ENCODE measurements at places on chromosomes 12 and 14.

DNA sequence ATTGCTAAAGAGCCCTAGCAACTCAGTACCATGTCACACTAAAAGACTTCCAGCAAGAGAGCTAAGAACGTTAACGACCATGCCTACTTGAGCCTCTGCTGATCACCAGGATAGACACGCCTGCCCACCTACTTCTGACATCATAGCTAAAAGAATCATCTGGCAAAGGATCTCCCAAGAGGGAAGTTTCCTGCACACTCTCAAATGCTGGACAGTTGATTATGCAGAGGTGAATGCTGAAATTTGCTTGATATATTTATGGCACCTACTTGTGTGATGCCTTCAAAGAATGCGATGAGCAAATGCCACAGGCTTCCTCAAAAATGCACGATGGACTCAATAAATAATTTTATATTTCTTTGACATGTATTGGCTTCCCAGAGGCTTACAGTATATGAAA lies 113.6 kb downstream of the GALC start:
- DNase-seq, result no peak

GRCh38 chr12:34347367-34347766 lies 325.1 kb downstream of the ALG10 start:
- no peak for DNase-seq

- DNase-seq, result no peak
These were observed 150.4 kb downstream of the PPM1H start for GRCh38 chr12:62784576-62784975.

- peak; percentile 78 for DNase-seq
These were observed 130.3 kb upstream of the FUT8 start for GRCh38 chr14:65281991-65282895.

DNA sequence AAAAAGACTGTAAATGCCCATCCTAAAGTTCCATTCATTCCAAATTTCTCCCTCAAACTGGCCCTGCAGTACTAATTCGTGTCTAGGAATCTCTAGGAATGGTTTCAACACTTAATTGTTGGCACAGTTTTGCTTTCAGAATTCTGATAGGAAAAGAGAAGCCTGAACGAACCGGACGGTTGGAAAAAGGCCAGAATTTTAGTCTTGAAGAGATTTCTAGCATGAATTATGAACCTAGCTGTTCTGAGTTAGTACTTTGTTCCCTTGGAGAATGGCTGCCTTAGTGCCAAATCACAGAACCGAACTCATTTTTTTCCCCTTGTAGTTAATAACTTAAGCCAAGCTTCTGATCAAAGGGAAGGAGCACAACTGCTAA lies 262.6 kb downstream of the ADAMTS20 start:
- peak; percentile 11 for DNase-seq

DNA sequence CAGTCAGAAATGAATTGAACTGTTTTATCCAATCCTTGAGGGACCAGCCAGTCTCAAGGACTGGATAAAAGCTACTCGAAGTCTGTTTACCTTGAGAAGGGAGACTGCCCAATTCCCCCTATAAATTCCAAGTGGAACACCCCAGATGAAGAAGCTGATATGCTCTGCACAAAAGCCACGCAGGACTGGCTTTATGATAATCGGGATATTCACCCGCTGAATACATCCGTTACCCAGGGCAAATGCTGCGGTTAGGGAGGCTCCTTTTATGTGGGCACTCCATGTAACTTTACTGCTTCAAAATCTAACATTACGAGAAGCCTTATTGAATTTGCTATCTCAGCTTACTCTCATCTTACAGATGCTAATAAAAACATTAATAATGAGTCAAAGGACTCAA lies 119.1 kb downstream of the DENND5B start:
- DNase-seq, result no peak

DNA sequence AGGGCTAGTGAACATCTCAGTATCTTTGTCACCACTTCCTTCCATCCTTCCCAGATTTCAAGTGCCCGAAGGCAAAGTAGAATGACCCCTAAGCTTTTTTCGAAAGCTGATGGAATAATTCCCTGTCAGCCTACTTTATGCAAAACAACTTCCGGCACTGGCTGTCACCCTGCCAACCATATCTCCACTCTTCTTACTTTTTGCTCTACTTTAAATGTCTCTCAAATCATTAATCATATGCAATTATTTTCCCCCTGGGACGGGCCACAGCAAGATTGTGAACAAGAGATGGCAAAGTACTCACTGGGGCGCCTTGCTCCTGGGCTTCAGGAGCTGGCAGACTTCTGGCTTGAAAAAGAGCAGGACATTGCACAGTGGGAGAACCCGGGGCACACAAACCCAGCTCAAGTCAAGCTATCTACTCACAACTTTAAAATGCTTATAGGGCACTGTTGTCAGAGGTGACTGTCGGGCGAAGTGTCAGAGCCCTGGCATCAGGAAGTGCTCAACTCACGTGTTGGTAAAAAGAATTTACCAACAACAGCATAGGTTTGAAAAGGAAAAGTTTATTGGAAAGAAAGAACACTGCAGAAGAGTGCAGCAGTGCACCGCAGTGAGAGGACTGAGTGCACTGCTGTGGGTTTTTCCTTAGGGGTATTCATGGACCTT lies 373.5 kb downstream of the PAWR start:
- no peak for DNase-seq

DNA sequence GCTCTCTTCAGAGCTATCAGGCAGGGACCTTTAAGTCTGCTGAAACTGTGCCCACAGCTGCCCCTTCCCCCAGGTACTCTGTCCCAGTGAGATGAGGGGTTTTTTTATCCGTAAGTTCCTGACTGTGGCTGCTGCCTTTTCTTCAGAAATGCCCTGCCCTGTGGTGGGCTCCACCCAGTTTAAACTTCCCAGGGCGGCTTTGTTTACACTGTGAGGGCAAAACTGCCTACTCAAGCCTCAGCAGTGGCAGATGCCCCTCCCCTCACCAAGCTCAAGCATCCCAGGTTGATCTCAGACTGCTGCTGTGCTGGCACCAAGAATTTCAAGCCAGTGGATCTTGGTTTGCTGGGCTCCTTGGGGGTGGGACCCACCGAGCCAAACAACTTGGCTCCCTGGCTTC lies 46.9 kb upstream of the SLC16A7 start:
- no peak for DNase-seq

DNA sequence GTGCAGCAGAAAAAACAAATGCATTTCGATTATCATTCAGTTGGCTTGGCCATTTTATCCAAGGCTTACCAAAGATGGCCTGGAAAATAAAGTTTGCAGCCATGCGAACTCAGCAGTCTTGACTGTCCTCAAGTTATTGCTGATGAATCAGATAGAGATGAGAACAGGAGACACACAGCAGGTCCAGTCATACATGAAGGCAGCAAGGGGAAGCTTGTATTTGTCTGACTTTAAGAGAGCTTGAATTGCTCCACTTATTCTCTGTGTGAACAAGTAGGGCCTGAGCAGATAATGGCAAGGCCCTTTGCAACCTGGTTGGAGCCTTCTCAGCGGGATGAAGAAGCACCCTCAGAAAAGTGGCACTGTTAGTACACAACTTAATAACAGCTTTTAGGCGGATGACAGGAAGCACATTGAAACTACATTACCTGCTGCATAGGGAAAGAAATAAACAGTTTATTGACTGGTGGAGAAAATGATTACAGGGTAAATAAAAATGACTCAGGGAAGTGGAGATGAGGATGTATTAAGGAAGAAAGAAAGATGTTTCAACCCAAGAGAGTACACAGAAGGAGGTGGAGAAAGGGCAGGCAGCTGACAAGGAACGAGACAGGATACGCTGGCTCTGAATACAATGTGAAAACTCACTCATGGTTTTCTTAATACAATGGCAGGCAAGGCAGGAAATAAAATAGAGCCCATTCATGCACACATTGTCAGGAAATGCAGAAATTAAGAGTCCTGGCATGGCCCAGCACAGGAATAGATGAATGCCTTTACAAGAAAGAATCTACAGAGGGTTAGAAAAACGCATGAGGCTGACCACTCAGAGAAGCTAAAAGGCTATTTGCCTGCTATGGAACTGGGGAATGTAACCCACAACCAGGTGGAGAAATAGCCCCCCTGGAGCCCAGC lies 128.4 kb downstream of the GALC start:
- no peak for DNase-seq

DNA sequence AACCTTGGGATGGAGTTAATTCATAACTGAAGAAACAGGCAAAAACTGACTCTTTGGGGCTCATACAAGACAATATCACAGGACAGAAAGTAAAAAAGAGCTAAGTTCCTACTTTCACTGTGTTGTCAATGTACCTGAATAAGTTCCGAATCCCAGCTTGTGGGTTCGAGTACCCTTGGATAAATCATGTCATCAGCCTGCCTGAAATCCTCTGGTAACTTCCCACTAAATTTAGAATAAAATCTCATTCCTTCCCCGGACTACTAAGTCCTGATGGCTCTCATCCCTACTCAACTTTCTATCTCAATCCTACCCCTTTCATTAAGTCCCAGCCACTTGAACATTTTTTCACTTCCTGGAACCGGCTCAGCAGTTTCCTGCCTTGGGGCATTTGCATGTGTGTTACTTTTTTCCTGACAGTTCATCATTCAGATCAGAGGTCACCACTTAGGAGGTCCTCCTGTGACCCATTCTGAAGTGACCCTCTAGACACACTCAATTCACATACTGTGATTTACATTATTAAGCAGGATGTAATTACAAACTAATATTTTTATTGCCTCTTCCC lies 12.7 kb downstream of the ERP29 start:
- DNase-seq, result no peak

GRCh38 chr12:23096321-23096720 lies 471.4 kb downstream of the ETNK1 start:
- DNase-seq, result no peak

- DNase-seq, result no peak
These were observed 60.4 kb downstream of the KITLG start for GRCh38 chr12:88519802-88520435.

DNA sequence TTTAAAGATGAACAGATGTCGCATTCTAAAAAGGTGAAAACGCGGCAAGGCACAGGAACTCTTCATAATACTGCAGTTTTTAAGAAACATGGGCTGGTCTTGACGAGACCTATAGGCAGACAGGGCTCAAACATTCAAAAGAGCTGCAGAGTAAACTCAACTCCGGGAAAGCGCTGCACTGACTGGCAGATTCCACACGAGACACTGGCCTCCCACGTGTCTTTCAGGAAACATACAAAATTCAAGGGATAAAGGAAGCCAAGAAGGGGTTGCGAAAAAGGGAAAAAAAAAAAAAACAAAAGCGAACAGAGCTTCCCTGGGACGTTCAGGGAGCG lies 614 bp upstream of the ARF6 start:
- DNase-seq, result no peak

DNA sequence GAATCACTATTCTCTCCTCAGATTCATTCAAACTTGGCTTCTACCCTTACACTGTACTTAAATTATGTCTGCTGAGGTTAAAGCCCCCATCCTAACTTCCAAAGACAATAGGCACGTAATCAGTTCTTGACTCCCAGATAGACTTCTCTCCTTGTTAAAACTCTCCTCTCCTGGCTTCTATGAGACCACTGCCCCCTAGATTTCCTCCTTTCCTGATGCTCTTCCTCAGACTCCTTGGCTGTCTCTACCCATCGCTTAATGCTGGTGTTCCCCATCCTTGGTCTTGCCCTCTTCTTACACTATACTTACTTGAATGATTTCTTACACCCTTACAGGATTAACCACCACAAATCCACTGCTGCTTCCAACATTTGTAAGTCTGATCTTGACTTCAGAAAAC lies 32.8 kb downstream of the TC2N start:
- DNase-seq, result no peak

- no peak for DNase-seq
These were observed 12.1 kb upstream of the SCARB1 start for GRCh38 chr12:124875803-124876132.

- DNase-seq, result peak; percentile 50
These were observed 7.0 kb downstream of the RTL1 start for GRCh38 chr14:100896369-100897060.

- DNase-seq, result no peak
These were observed 141.0 kb downstream of the ZFP36L1 start for GRCh38 chr14:68651652-68652432.

- DNase-seq, result no peak
These were observed 308.2 kb upstream of the FBXO33 start for GRCh38 chr14:39740454-39740853.
